ENCODE measurements at places on chromosomes 3 and 15.

- DNase-seq, result no peak
Measured at GRCh38 chr3:159844801-159845261, 143.8 kb upstream of the IL12A start.

- no peak for DNase-seq
Measured at GRCh38 chr3:12508291-12508700, 24.0 kb downstream of the TSEN2 start.

GRCh38 chr3:48429960-48430707 lies at the start of gene PLXNB1:
Gene PLXNB1, minus strand, starts transcription at chr3:48430086. Its CDS starts 5,475 bp downstream, at chr3:48424611.
- no peak for DNase-seq

GRCh38 chr15:101543926-101544612 lies 54.6 kb upstream of the PCSK6 start:
- no peak for DNase-seq

DNA sequence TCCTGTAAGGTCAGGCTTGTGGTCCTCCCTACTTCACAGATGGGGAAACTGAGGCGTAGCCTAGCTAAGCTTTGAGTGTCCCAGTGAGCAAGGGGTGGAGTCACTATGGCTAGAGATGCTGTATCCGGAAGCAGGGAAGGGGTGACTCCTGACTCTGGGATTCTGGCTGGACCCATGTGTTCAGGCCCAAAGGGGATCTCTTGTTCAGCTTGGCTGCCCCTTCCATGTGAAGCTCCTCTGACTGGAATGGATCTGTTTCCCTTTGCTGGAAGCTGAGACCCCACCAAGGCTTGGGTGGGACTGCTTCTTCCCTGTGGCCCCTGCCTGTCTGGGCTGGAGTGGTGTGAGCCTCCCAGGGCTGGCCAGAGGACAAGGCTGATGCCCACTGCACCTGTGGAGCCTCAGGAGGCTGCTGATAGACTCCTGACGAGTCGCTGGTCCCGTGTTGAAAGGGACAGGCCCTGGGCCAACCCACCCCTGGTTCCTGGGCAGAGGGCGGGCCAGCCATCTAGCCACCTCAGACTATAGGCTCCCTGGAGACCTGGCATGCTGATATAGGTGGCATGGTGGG lies 1.0 kb downstream of the MAPKAPK3 start:
- DNase-seq, result no peak

DNA sequence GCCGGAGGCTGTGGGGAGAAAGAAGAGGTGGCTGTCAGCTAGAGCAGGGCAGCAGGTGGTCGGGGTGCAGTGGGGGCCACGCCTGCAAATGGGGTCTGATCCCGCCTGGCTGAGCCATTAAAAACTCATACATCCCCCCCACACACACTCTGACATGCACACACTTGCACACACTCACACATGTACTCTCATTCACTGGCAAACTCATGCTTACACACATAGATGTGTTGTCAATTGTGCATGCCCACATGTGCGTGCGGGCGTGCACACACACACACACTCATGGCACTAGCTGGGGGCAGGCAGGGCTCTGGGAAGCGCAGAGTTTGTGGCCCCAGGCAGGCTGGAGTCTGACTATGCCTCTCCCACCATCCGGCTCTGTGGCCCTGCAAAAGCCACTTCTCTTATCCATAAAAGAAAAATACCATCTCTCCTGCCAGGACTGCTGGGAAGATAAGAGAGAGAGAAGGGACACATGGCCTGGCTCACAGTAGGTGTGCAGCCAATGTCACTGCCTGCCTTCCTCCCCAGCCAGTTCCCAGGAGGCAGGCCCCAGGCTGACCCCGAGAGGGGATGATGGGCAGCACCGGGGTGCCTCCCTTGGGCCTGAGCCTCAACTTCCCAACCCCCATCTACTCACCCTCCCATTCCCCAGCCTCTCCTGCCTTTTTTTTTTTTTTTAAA lies 163.5 kb upstream of the LINGO1 start:
- no peak for DNase-seq

- no peak for DNase-seq
Measured at GRCh38 chr3:58952128-58952917, 97.5 kb downstream of the CFAP20DC start.

DNA sequence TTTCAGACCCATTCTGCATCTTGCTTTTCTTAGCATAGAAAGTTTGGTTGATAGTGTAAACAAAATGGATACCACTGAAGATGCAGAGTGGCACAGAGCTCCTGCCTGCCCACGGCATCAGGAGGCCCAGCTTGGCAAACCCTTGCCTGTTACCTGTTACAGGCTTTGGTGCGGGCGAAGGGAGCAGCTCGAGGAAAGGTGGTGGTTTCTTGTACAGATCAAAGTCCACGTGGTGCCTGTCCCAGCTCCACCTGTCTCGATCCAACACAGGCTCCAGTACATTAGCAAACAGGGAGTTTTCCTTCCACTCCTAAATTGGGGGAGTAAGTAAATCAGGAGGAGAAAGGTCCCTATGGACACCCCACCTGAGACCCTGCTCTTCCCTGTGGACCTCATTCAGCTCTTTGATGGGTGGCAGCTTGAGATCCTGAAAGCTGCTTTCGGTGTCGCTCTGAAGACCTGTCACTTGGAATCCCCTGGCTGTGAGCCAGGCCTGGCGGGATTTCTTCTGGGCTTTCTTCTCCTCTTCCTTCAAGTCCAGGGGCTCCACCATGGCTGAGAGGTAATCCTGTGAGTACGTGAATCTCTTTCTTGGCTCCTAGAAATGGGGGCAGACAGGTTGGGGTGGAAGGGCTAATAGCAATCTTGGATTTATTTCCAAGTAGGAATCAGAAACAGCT lies 35.7 kb downstream of the ACAD9 start:
- DNase-seq, result no peak

- DNase-seq, result no peak
Measured at GRCh38 chr3:94423578-94423977, 360.7 kb downstream of the NSUN3 start.

GRCh38 chr3:62367763-62368195 lies 5.6 kb downstream of the FEZF2 start:
- no peak for DNase-seq

DNA sequence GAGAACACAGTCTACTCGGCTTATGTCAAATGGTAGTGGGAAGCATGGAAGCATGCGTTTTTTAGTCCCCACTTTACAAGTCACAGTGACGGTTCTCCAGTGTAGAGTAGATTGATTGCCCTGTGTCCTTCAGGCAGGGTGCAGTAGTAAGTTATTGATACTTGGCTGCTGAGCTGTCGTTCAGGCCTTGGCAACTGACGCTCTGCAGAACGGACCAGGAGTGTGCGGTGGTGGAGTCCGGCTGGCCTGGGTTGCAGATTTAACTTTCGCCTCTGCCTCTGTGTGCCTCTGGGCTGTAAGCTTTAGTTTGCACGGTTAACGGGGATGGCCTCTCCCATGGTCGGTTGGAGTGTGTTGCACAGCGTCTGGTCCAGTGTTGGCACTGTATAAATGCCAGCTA lies 58.6 kb downstream of the IGF1R start:
- no peak for DNase-seq

DNA sequence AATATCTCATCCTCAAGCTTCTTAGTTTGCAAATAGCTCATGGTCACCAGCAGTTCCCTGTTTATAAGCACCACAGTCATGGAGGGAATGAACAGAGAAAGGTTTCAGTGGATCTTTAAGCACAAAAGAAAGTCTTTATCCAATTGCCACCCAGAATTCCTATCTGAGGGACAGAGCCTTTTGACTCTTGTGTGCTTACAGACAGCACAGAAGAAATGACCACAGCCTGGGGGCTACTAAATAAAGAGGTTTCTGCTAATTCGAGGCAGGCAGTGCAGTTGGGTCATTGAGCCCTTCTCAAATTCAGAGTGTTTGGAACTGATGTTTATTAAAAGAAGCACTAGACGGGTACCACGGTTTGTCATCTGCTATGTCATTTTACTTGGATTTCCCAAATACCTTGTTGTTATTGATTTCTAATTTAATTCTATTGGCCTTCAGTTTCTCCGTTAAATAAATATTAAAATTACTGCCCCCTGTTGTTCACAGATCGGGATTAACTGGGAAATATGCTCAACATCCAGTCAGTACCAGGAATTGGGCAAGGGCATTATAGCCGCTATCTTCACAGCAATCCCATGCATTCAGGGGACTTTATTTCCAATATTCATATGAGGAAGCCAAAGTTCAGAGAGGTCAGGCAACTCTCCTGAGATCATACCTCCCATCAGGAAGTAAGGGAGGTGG lies 3.6 kb downstream of the PRICKLE2 start:
- DNase-seq, result no peak

DNA sequence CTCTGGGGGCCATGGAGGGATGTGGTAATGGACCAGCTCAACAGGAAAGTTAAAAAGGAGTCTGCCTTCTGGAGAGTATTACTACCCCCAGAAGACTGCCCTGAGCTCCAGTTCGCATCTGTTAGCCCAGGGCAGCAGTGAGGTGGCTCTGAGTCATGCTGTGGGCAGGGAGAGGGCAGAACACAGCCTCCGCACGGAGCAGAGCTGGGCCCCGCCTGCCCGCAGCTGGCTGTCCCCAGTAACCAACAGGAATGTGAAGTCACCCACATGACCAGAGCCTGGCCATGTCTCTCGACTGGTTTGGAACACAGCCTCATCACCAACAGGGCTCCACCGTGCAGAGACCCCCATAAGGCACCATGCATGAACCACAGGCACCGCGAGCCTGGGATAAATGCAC lies 62.1 kb downstream of the CYFIP1 start:
- no peak for DNase-seq

DNA sequence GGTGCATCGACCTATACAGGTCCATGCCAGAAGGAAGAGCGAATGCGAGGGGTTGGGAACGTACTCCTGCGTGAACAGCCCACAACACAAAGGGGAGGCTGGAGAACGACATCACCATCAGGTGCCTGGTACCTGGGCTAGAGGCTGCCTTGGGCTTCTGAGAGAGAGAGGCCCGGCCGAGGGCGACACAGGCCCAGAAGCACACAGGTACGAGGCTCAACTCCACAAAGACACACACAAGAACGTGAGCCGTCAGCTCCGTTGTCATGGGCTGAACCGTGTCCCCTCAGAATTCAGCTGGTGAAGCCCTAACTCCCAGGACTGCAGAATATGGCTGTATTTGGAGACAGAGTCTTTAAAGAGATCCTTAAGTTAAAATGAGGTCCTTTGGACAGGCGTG lies 134.3 kb downstream of the ATP10A start:
- no peak for DNase-seq

DNA sequence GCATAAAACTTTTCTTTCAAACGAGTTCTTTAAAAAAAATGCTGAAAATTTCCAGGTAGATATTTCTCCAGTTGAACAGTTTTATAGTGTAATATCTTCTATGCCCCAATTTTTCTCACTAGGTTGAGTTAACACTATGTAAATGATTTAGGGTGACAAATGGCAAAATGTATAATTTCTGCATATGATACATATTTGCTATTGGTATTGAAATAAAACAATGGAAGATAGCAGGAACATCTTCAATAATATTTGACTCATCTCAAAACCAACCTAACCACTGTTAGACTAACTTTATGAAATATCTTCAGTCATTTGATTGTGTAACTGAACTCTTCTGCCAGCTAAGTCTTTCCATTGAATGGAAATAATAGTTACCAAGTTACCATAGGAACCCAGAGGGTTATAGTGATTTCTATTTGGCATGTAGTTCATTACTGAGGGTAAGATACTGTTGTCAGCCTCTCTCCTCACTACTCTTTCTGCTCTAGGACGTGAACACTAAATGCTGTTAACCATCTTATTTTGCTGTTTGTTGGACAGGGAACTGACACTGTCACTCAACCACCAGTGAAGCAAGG lies 824.7 kb upstream of the NECTIN3 start:
- no peak for DNase-seq

- DNase-seq, result no peak
Measured at GRCh38 chr15:51229907-51230330, 108.5 kb downstream of the CYP19A1 start.

GRCh38 chr3:107425033-107425432 lies 47.8 kb downstream of the CCDC54 start:
- DNase-seq, result no peak

DNA sequence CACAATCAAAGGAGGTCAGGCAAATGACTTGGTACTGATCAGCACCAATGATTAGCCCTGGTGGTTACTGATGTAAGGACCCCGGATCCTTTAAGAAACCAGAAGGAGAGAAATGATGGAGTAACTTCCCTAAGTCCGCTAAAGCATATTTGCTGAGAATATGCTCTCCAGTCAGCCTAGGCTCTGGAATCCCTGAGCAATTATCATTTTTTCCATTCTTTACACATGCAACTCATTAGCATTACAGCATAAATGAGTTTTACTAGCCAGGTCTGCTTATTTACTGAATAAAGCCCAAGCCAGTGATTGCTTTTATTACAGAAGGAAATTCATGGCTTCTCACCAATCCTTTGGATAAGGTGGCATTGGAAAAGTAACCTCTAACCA lies 139.2 kb upstream of the WNT5A start:
- DNase-seq, result no peak

DNA sequence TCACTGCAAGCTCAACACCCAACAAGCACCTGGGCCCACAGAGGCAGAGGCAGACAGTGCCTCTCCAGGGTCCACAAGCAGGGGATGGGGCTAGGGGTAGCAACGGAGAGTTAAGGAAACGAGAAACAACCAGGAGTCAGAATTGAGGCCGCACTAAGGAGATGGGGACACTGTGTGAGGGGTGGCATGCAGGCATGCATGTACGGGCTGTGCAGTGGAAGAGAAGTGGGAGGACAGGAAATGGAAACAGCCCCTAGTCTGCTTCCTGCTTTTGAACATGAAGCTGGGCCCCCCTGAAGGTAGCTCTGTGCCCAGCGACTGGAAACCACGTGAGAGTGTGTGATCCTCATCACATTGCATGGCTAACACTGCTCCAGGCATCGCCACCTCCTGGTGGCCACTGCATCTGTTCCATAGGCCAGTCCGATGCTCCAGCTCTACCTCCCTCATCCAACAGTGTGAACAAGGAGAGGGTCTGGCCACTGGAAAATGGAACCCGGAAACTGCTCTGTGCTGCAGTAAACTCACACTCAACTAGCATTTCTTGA lies 44.0 kb downstream of the XXYLT1 start:
- no peak for DNase-seq

GRCh38 chr15:86677278-86677677 lies 597.6 kb downstream of the AGBL1 start:
- DNase-seq, result no peak

- DNase-seq, result no peak
Measured at GRCh38 chr3:146493761-146494160, 24.4 kb upstream of the PLSCR2 start.

DNA sequence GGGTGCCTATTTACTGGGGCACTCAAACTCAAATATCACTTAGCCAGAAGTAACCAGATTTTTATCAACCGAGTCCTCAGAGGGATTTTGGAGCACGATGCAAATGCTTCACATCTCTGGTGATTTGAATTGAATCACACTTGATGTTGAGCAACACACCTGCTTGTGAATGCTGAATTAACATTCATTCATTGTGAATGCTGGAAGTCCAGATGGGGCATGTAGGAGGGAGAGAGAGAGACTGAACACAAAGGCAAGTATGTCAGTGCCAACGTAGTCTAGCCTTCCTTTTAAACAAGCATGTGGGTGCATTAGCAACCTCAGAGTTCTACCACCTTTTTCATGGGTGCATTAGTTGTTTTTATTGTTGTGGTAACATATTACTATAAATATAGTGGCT lies 156.2 kb downstream of the ADAMTSL3 start:
- no peak for DNase-seq

GRCh38 chr3:124840331-124840730 lies 46.8 kb downstream of the ITGB5 start:
- no peak for DNase-seq

All from activated CD8-positive, alpha-beta memory T cell treated with anti-CD3 and anti-CD28 coated beads for 1 hour (primary cell).